Amniotic stem cell (primary cell): ENCODE measurements at places on chromosomes 1 and 21.
A peak's percentile ranks its signal among the peaks of the same experiment; 100 is the strongest.

- no peak for DNase-seq
Observed at GRCh38 chr1:27237112-27237511, 2.7 kb downstream of the WDTC1 start.

GRCh38 chr1:44842862-44843655 lies at the start of gene PTCH2:
TSS of gene PTCH2 (minus strand) at chr1:44843253. CDS start at chr1:44842932, 321 bp downstream.
- peak; percentile 8 for DNase-seq

GRCh38 chr1:240192851-240193250 lies 101.2 kb downstream of the FMN2 start:
- DNase-seq = no peak

DNA sequence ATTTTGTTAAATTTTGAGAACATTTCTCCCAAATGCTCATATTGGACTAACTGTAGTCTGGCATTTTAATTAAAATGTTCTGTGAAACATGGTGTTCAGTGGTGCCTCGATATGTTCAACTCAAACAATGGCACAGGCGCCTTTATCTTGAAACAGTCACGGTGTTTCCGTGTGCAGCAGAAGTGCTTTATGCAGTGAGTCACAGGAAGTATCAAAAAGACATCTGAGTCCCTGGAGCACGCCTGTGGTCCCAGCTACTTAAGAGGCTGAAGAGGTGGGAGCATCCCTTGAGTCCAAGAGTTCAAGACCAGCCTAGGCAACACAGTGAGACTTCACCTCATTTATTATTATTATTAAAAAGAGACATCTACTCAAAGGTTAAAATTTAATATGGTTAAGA lies 52.2 kb downstream of the GREM2 start:
- DNase-seq = no peak
